ENCODE measurements at places on chromosomes 6 and 20. TPM values are rescaled to one million over a fixed set of nuclear protein-coding genes. Genes with fewer than 3 reads are reported as not detected.

DNA sequence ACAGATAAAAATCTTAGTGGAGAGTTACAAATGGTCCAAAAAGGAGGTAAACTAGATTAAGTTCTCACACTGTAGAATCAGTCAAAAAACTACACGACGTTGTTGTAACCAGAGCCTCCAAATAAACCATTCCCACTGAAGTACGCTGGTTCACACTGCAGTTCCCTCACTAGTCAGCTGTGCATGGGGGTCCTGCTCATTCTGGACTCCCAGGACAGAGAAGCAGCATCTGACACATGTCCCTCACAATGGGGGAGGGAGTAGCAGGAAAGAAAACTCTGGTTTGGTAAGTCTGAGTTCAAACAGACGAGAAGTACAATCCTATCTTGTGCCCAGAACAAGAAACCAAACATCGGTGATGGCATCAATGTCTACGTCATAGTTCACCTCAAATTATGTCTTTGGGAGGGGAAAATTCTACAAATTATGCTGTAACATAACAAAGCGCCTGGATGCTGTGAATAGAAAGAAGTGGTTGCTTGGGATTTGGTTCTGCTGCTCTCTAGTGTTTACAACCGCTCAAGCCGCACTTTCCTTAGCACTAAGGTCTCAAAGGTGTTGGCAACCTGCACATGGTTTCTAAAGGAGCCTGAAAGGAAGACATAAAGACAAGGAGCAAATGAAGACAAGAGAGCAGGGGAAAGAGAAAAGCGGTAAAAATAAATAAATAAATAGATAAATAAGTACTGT, 208.0 kb downstream of the GMDS start:
- H3K27ac ChIP-seq, result no peak overlapping the region
- no peaks in the 10 kb centered on the region for H3K27me3 ChIP-seq
- no peaks in the 10 kb centered on the region for H3K36me3 ChIP-seq
- H3K4me1 ChIP-seq, result no peaks in the 10 kb centered on the region
- no peak for DNase-seq

DNA sequence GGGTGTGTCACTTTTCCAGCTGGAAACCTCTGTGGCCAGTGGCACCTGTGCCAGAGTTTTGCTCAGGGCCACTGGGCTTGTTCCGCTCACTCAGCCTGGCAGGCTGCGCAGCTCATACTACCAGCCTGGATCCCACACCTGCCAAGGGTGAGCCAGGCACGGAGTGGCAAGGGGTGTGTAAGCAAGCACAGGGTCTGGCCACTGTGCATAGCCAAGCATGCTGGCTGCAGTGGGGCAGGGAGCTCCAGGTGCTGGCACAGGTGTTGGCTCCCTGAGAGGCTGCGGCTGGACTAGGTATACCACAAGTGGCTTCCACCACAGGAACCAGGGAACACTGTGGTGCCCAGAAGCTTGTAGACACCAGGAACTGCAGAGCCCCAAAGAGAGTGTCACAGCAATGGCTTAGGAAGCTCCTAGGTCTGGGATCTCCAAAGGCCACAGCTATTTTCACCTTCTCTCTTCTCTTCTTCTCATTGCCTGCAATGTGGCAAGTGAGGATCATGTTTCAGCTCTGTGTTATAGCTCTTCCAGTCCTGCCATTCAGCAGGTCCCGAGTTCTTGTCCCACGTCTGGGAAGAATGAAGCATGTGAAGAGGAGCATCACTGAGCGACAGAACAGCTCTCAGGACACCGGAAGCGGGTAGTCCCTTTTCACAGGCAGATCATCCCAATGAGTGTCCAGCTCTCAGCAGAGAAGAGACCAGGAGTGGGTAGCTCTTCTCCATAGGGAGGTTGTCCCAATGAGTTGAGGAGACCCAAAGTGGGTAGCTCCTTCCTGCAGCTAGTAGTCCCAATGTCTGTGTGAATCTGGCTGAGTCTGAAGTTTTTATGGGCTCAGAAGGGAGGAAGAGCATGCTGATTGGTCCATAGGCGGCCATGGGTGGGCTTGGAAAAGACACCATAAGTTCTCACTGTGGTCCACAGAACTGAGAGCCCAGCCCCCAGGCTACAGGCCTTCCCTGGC, 41.3 kb downstream of the WASF1 start:
- no peaks in the 10 kb centered on the region for H3K36me3 ChIP-seq
- no peaks in the 10 kb centered on the region for H3K4me1 ChIP-seq
- no peaks in the 10 kb centered on the region for H3K27me3 ChIP-seq
- H3K4me3 ChIP-seq, result no peak overlapping the region

DNA sequence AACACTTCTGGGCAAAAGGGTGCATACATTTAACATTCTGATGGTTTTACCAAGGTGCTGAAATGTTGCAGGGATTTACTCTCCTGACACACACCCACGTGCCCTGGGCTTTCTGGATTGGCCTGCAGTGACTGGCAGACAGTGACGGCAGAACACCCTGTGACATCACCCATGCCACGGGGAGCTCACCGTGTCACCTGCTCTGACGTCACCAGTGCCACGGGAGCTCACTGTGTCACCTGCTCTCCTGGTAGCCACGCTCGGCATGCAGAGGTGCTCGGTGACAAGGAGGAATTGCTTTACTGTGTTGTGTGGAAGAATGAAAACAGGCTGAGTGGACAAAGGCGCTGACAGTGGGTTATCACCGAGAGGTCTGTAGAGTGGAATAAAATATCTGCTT, 99.3 kb downstream of the RAMACL start:
- peaks cover 19% of the 10 kb centered on the region for H3K4me1 ChIP-seq

DNA sequence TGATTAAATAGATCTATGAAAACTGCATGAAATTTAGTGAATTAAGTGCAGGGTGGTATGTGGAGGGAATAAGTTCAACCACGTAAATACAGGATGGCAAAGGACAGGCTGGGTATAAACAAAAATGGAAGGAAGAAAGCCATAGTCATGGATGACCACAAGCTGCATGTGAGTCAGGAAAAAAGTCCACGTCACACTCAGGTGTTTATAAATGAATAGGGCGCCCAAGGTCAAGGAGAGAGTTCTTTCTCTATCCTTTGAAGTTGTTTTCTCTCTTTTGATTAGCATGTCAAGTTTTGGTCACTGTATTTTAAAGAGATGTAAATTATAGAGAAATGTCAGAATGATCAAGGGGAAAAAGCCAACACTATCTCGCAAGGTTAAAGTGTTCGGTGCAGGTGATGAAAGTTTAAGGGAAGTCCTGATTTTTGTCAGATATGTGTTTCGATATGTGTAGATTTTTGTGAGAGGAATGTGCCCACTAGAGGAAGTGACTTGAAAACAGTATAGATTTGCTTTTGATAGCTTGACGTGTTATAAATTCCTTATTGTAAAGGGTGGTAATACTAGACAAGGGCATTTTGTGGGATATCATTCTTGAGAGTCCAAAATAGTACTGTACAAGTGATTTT, 58.7 kb downstream of the MAP3K4 start:
- no peaks in the 10 kb centered on the region for H3K4me1 ChIP-seq
- no peaks in the 10 kb centered on the region for H3K27me3 ChIP-seq
- H3K27ac ChIP-seq, result no peak overlapping the region
- no peak overlapping the region for H3K4me3 ChIP-seq

DNA sequence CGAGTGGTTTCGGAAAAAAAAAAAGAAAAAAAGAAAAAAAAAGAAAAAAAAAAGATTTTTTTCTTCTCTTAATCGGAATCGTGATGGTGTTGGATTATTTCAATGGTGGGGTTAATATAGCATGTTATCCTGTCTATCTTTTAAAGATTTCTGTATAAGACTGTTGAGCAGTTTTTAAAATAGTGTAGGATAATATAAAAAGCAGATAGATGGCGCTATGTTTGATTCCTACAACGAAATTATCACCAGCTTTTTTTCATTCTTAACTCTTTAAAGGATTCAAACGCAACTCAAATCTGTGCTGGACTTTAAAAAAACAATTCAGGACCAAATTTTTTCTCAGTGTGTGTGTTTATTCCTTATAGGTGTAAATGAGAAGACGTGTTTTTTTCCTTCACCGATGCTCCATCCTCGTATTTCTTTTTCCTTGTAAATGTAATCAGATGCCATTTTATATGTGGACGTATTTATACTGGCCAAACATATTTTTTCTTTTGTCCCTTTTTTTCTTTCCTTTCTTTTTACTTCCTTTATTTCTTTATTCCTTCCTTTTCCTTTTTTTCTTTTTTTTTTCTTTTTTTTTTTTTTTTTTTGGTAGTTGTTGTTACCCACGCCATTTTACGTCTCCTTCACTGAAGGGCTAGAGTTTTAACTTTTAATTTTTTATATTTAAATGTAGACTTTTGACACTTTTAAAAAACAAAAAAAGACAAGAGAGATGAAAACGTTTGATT, 3.6 kb downstream of the SOX4 start:
- H3K4me3 ChIP-seq, result peak overlapping the region; percentile 75
- peaks cover 8% of the 10 kb centered on the region for H3K4me1 ChIP-seq
- DNase-seq, result no peak
- H3K27me3 ChIP-seq, result no peaks in the 10 kb centered on the region

DNA sequence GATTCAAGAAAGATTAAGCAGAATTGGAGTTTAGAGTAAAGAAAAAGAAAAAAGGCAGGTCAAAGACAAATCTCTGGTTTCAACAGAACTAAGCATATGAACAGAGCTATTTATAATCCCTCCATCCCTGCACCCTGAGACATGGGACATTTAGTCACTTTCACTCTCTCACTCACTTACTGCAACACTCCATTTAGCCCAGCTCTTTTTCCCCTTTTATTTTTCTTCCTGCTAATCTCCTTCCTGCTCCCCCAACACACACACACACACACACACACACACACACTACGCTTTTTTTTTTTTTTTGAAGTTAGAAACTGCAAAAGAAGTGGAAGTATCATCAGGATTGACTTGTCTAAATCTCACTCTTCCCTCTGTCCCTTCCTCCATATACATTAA, 45.1 kb upstream of the TBC1D7 start:
- H3K36me3 ChIP-seq, result no peaks in the 10 kb centered on the region
- DNase-seq, result no peak
- no peak overlapping the region for H3K27ac ChIP-seq
- H3K4me1 ChIP-seq, result peaks cover 27% of the 10 kb centered on the region
- no peaks in the 10 kb centered on the region for H3K27me3 ChIP-seq
- H3K4me3 ChIP-seq, result no peak overlapping the region

The ME1 gene
- 14.7 TPM for total RNA-seq

- no peaks in the 10 kb centered on the region for H3K27me3 ChIP-seq
- H3K36me3 ChIP-seq, result peaks cover 62% of the 10 kb centered on the region
- peaks cover 52% of the 10 kb centered on the region for H3K4me1 ChIP-seq
- H3K4me3 ChIP-seq, result peak overlapping the region; percentile 89
Measured at GRCh38 chr20:49276161-49276960, 1.5 kb downstream of the ZNFX1 start.

The FOXC1 gene
- 4.9 TPM for total RNA-seq

GRCh38 chr20:50113420-50114224, 672 bp upstream of the UBE2V1 start:
- H3K27me3 ChIP-seq, result no peaks in the 10 kb centered on the region
- no peaks in the 10 kb centered on the region for H3K36me3 ChIP-seq
- H3K4me1 ChIP-seq, result peaks cover 51% of the 10 kb centered on the region
- peak overlapping the region; percentile 93 for H3K27ac ChIP-seq

GRCh38 chr20:61791995-61792394, 273.7 kb downstream of the TAF4 start:
- no peak for DNase-seq
- H3K27ac ChIP-seq, result no peak overlapping the region
- no peaks in the 10 kb centered on the region for H3K4me1 ChIP-seq
- H3K27me3 ChIP-seq, result no peaks in the 10 kb centered on the region

Measured in upper lobe of right lung (tissue), 1 donor.